ENCODE measurements at places on chromosomes 3 and 15.

GRCh38 chr3:188782613-188783124 lies 389.1 kb upstream of the TPRG1 start:
- no peak for DNase-seq

GRCh38 chr15:68561171-68561900 lies 17.5 kb upstream of the CORO2B start:
- no peak for DNase-seq

DNA sequence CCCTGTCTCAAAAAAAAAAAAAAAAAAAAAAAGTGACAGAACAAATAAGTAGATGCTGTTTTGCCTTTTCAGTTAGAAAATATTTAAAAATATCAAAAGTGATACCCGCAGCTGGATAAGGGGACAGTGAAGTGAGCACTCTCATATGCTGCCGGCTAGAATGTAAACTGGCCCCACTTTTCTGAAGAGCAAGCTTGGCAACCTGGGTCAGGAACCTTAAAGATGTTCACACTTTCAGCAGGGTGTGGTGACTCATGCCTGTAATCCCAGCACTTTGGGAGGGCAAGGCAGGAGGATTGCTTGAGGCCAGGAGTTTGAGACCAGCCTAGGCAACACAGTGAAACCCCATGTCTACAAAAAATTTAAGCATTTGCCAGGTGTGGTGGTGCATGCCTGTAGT lies 17.4 kb downstream of the FSD2 start:
- no peak for DNase-seq

DNA sequence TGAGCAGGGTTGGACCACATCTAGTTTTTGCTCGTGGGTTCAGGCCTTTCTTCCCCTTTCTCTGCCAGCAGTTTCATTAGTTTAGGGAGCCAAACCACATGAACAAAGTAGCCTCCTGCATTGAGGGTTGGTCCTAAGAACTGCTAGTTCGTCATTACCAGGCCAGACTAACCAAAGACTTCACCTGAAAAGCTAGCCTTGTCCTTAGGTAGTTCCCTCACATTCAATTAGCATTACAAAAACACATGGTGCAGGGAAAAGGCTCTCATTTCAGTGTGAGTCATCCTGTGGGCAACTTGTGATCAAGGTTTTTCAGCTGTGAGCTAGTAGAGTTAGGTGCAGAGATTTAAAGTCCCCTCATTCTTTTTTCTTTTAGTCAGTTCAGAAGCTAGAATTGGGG lies 279.3 kb upstream of the CTNNB1 start:
- no peak for DNase-seq

DNA sequence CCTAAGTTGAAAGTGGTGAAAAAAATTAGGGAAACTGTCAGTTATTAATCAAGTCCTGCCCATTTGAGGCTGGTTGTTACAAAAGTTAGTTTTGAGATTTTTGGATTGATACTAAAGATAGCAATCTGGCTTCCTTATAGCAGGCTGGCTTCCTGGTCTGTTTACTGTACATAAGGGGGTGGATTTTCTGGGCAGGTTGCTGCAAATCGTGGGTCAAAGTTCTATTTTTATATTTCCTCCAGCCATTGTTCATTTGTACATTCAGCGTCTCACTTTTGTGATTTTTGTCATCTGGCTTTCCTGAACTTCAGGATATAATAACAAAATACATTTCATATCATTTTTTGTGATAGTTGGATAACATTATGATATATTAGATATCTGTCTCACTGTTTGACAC lies 49.5 kb downstream of the CLDN1 start:
- no peak for DNase-seq

GRCh38 chr15:40906091-40906990 lies 12.1 kb downstream of the VPS18 start:
- peak; percentile 67 for DNase-seq
